Left colon (tissue), 2 donors: ENCODE measurements at places on chromosomes 3 and 15. TPM values are rescaled to one million over a fixed set of nuclear protein-coding genes. Genes with fewer than 3 reads are reported as not detected.

GRCh38 chr3:114308830-114309229, 15.0 kb downstream of the TIGIT start:
- peak; percentile 13 for DNase-seq

DNA sequence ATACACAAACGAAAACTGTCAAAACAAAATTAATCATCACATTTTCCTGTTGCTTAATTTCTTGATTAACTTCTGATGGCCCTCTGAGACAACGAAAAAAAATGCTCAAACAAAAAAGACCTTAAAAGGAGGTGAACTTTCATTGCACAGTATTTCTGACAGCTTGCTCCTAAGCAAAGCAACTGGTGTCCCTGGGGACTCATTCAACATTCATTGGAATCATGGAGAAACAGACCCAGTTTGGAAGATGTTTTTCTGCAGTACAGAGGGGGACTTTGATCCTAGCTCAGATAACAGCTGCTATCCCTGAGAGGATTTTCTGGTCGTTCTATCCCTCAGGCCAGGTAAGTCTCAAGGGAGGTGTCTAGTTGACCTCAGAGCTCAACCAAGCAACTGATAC, 378.7 kb upstream of the ATP11B start:
- DNase-seq: no peak

- no peak for DNase-seq
These were observed 557.8 kb upstream of the CCDC54 start for GRCh38 chr3:106819440-106819839.

- no peak for DNase-seq
These were observed 161.4 kb downstream of the CHST2 start for GRCh38 chr3:143280984-143281383.

GRCh38 chr3:22366781-22367180, 615.8 kb upstream of the ZNF385D start:
- no peak for DNase-seq

- DNase-seq: no peak
These were observed 15.6 kb downstream of the B4GALT4 start for GRCh38 chr3:119225121-119225520.

- DNase-seq: no peak
These were observed 118.9 kb upstream of the MBNL1 start for GRCh38 chr3:152149832-152150231.

DNA sequence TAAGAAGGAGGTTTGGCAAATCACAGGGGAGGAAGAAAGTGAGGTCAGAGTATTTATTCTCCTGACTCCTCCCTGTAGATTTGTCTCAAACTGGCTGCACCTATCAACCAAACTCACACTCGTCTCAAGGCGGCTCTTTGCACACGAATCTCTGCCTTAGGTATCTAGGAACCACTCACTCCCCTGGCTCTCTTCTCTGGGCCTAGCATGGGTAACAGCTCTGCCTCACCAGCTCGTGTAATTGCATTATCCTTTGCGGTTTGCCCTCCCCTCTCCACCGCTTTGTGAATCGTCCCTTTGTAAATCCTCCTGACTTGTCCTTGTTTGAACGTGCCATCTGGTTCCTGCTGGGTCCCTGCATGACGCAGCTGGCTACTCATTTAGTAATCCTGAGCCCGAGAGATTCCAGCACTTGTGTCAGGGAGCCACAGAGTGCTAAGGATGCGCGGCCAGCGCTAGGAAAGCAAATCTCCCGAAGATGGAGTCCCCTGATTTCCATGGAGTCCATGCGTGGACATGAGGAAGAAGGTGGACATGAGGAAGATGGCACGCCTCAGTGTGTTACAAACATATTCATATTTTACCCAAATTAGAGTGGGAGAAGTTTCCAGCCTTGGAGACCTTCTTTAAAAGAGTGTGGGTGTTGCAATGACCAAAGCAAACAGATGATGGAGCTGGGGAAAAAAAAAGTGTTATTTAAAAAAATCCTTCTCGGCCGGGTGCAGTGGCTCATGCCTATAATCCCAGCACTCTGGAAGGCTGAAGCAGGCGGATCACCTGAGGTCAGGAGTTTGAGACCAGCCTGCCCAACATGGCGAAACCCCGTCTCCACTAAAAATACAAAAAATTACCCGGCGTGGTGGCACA, 26.7 kb downstream of the NRROS start:
- no peak for DNase-seq

GRCh38 chr3:19757773-19758172, 176.2 kb downstream of the EFHB start:
- DNase-seq: no peak

Gene CHRD
- total RNA-seq: 2.6 TPM

Gene COL6A5
- 0.08 TPM for total RNA-seq
